Activated CD4-positive, alpha-beta T cell treated with anti-CD3 and anti-CD28 coated beads for 24 hours (primary cell): ENCODE measurements at places on chromosomes 7 and 10.

GRCh38 chr10:34622945-34623344 lies 192.2 kb downstream of the PARD3 start:
- DNase-seq = no peak

DNA sequence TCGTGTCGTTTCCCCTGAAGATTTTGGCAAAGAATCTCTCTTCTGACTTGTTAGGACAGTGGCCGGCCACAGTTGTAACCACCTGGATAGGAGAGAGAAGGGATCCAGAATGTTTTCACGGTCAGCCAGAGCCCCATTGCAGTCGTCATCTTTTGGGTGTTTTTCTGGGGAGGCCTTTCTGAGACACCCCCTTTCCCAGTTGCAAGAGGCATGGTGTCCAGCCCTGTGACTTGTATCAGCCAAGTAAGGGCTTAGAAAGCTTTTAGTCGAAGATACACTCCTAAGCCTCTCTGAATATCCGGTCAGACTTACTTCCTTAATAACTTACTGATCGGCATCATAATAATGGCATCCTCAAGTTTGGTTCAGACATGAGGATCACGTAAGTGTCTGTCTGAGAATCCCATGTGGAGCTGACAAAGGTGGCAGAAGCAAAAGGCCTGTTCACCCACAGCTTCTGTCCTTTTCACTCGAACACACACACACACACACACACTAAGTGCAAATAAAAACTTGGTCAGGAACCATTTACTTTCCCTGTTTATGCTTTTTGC lies 435.7 kb upstream of the GALNT17 start:
- DNase-seq = no peak

GRCh38 chr10:1121271-1121970 lies 65.2 kb downstream of the WDR37 start:
- no peak for DNase-seq

- no peak for DNase-seq
Measured at GRCh38 chr7:21550821-21551531, 8.1 kb downstream of the DNAH11 start.

DNA sequence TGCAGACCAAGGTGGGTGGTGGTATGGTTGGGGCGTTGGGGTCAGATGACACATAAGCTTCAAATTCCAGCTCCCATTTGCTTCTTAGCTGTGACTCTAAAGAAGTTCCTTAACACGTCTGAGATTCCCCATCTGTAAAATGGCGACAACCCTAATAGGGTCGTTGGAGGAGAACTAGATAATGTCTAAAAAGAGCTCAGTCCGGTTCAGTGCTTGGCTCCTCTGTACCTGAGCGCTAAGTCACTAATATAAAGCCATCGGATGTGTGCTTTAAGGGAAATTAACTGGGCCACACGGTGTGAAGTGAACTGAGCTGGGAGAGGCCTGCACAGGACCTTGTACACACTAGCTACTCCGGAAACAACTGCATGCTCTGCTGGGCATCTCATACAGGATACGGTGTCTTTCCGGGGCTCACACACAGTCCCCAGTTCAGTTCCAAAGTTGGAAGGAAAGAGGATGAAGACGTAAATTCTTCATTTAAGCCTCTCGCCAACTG lies 476 bp upstream of the ZFYVE27 start:
- no peak for DNase-seq

DNA sequence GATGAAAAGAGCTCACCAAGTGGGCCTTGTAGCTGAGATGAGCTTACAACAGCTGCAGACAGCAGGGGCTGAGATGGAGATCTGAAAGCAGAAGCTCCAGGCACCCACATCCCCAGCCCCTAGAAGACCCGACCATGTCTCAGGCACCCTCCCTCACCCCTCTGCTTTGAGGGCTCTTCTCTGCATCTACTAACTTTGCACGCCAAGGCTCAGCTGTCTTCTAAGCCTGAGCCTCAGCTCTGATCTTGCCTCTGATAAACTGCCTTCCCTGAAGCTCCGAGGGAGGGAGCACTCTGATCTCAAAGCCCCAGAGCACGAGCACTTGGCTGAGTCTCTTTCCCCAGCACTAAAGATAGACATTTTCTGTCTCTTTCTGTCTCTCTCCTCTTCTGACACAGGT lies 42.0 kb downstream of the ANXA8 start:
- no peak for DNase-seq

DNA sequence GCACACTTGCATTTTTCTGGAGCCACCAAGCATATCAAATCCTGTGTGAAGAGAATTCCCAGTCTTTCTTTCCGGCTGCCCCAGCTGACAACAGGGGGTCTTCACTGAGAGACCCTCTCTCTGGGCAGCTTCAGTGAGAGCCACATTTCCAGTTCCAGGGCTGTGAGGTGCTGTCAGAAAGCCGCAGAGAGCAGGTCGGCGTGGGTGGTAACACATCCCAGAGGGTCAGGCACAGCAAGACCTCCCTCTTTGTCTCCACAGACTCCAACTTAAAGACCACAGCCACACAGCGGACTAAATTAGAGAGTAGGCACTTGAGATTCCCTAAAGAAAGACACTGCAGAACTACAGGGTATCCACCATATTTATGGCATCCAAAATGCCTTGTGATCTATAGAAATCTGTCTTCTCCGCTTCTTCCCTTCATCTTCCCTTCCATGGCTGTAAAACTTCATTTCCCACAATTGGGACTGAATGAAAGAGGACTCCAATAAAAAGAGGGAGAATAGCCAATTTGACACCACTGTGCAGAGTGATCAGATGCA lies 116.0 kb upstream of the C7orf33 start:
- DNase-seq = no peak

DNA sequence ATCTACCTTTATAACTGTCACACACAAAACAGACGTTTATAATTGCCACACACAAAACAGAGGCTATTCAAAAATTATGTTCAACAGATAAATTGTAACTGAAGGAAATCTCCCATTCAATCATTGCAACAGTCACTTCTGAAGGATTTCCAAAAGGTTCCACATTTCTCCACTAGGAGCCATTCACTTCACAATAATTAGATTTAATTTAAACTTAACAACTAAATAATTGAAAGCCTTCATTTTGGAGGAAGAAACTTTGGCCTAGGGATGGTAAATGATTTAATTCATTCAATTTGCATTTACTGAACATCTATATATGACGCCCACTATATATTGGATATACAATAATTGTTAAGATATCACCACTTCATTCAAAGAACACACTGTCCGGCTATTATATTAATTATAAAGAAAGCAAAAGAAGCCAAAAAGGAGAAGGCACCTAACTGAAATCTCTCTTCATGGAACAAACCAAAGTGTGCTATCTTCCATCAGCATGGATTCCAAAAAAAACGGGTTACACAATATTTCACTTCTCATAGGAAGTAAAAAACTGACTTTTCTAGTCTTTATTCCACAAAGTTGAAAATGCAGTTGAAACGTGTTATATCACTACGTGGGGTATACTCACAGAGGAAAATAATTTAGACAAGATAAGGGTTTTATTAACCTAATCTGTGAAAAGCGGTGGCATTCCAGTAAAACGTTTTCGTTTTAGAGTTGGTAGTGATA lies 1.7 kb downstream of the ATAD1 start:
- no peak for DNase-seq

- DNase-seq = no peak
Measured at GRCh38 chr10:27908231-27908630, 90.6 kb downstream of the ODAD2 start.

- DNase-seq = no peak
Measured at GRCh38 chr7:88637795-88638194, 121.7 kb upstream of the ZNF804B start.

DNA sequence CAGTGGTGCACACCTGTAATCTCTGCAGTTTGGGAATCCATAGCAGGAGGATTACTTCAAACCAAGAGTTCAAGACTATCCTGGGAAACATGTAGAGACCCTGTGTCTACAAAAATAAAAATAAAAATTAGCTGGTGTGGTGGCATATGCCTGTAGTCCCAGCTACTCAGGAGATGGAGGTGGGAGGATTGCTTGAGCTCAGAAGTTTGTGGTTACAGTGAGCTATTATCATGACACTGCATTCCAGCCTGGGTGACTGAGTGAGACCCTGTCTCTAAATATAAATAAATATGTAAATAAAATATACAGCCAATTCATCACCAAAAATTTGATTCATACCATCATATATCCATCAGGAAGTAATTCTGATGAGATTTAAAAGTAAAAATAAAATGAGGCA lies 60.9 kb downstream of the ANKRD7 start:
- DNase-seq = no peak

- no peak for DNase-seq
Measured at GRCh38 chr10:78475437-78475836, 441.8 kb downstream of the RPS24 start.

- no peak for DNase-seq
Measured at GRCh38 chr7:21620054-21620453, 77.2 kb downstream of the DNAH11 start.

DNA sequence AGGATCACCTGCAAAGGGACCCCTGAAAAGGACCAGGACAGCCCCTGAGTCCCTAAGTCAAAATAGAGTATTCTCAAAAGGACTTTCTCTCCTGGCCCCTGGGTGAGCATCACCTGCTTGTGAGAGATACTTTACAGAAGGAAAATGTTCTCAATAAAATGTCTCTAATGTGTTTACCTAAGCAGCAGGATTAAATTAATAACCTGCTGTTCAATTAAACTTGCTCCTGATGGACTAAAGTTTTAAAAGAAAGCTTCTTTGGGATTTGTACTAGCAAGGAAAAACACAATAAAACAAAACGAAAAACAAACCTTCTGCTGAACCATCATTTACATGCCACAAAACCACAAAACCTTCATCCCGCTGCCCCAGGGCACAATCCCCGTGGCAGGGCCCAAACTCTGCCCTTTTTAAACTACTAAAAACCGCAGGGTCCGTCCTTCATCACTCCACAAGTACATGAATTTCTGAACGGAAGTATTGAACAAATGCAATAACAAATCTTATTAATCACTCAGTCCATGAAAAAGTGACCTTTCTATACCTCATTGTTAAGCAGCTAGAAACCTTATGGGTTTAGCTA lies 197.7 kb downstream of the TCERG1L start:
- no peak for DNase-seq

DNA sequence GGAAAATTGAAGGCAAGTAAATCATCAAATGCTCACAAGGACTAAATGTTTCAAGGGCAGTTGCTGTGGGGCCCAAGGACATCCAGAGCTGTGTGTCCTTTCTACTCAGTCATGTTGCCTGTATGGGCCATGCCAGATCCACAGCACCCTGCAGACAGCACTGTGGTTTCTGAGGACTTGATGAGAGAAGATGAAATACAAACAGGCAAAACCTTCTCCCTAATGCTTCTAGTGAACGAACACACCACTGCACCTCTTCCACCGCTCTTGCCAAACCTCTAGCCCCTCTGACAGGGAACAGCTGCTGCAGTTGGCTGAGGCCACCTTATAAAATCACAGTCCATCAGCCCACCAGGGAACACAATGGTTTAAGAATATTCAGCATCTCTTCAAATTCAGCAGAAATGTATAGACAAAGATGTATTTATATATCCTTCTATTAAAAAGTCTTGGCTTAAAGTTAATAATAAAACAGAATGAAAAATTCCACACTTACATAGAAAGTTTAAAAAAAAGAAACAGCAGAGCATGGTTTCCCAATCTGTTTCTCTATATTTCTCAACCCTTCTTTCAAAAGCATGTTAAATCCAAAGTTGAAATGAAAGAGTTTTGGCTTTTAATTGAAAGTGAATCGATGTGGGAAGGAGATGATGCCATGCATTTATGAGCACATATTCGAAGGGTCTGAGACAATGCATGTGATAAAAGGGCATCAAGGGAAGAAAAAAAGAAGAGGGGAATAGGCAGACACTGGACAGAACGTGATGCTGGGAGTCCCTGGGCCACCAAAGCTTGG lies 14.0 kb downstream of the CYP3A7 start:
- no peak for DNase-seq

DNA sequence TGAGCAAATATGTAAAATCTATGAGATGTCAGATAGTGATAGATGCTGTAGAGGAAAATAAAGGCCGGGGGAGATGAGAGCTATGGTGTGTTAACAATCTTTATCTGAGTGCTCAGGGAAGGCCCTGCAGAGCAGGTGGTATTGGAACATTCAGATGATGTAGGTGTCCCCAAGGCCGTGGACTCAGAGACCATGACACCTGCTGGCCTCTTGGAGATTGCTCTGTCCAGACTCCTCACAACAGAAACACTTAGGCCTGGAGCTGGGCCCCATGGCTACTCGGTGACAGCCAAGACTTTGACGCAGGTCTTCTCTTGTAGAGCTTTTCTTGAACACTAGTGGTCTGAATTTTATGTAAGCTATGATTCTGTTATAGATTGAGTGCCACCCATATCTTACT lies 13.3 kb downstream of the AKR1E2 start:
- no peak for DNase-seq

- DNase-seq = no peak
Measured at GRCh38 chr10:89475125-89475524, 60.3 kb downstream of the SLC16A12 start.
